ENCODE measurements at places on chromosomes 1 and 21.

DNA sequence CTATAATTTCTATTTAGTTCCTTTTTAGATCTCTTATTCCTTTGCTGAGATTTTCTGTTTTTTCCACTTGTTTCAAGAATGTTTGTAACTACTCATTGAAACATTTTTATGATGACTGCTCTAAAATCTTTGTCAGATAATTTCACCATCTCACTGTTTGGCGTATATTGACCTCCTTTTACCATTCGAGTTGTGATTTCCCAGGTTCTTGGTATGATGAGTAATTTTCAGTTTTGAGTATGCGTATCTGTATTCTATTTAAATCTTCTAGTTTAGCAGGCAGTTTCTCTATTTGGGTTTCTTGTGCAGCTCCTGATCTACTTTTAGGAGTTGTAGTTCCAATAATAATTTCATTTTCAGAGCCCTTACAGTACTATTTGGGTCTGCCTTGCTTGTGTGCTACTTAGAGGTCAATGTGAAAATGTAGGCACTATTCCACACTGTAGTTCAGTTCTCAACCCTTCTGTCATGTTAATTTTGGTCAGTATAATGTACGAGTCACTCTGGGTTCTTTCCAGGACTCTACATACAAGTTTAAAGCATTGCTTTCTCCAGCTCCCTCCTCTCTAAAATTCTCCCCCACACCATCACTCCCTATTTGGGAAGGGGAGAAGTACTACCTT is 115.5 kb downstream of the ACBD6 start:
- no peak for DNase-seq

- DNase-seq, result no peak
Observed at GRCh38 chr1:200869753-200870391, 2.9 kb upstream of the GPR25 start.

GRCh38 chr1:243483071-243483771 is 227.4 kb downstream of the SDCCAG8 start:
- DNase-seq, result no peak

DNA sequence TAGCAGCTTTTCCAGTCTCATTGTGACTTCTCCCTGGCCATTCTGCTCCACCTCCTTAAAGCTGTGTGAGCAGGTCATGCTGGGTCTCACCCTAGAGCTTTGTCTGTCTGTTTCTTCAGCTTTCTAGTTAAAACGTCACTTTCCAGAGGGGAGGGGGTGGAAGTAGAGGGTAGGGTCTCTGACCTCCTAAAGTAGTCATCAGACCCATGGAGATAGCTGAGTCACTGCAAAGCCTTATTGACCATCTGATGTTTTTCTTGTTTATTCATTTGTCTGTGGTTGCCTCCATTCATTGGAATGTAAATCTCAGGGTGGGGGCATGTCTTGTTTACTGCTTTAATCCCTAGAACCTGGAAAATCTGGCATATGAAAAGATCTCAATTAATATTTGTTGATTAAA is 52.7 kb downstream of the ELF3 start:
- DNase-seq, result no peak

DNA sequence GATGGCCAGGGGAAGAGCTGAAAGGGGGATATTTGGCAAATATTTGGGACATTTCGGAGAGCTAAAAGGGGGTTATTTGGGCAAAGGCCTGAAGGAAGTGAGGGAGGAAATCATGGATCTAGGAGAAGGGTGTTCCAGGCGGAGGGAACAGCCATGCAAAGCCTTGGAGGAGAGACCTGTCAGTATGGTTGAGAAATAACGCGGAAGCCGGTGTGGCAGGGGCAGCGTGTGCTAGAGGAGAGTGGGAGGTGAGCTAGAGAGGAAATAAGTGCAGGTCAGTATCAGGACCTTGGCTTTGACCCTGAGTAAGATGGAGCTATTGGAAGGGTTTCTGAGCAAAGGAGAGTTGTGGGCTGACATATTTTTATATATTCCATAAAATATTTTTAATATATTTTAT is 3.0 kb downstream of the CTRC start:
- DNase-seq, result no peak

- DNase-seq, result no peak
Observed at GRCh38 chr1:57102561-57103326, 136.9 kb upstream of the C8B start.

- DNase-seq, result no peak
Observed at GRCh38 chr1:8152731-8153702, 126.9 kb upstream of the ERRFI1 start.

DNA sequence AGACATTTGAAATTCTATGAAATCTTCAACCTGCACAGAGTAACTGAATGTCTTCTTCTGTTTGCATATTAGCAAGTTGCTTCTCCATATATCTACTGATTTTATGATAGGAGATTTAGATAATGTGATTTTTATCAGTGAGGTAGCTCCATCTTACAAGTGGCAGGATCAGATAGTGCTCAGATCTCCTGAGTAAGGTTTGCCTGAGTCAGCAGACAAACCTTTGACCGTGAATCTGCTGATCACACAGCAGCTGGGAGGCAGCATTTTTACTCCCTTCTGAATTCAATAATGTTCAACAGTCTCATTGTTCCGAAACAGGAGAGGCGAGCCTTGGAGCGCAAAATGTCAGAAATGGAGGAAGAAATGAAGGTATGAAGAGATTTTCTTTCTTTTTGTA is 141.4 kb downstream of the SYT2 start:
- no peak for DNase-seq
